ENCODE measurements at places on chromosomes 2 and 18.

DNA sequence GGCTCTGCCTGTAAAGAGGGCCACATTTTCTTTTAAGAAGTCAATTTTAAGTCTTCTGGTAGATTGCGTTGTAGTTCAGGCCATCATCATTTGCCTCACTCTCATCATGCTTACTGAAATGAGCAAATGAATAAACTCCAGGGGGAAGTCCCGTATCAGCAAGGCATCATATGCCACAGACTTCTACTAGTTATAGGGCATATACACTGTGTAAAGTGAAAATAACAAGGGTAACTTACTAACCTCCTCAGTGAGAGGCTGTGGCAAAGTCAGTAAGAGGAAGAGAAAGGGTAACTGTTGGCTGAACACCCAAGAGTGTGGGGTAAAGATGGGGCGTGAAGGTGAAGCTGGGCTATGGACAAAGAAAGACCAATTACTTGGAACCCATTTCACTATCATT, 456.2 kb downstream of the SPAG16 start:
- no peak for DNase-seq

DNA sequence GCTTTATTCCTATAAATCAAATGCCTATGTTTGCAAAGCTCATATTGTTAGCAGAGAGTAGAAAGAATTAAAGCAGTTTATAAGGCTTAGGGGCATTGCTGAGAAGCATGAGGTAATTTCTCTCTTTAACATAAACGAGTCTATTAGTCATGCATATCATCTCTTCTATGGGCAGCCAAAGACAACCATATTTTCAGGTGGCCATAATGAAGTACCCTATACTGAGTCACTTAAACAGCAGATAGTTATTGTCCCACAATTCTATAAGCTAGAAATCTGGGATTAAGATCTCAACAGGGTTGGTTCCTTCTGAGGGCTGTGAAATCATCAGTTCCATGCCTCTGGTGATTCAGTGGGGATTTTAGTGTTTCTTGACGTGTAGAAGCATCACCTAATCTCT, 277.5 kb downstream of the NR4A2 start:
- DNase-seq: no peak

- no peak for DNase-seq
These were observed 24.8 kb downstream of the DDX1 start for GRCh38 chr2:15616429-15616828.

GRCh38 chr18:61432590-61432989, 99.4 kb downstream of the CDH20 start:
- DNase-seq: no peak

DNA sequence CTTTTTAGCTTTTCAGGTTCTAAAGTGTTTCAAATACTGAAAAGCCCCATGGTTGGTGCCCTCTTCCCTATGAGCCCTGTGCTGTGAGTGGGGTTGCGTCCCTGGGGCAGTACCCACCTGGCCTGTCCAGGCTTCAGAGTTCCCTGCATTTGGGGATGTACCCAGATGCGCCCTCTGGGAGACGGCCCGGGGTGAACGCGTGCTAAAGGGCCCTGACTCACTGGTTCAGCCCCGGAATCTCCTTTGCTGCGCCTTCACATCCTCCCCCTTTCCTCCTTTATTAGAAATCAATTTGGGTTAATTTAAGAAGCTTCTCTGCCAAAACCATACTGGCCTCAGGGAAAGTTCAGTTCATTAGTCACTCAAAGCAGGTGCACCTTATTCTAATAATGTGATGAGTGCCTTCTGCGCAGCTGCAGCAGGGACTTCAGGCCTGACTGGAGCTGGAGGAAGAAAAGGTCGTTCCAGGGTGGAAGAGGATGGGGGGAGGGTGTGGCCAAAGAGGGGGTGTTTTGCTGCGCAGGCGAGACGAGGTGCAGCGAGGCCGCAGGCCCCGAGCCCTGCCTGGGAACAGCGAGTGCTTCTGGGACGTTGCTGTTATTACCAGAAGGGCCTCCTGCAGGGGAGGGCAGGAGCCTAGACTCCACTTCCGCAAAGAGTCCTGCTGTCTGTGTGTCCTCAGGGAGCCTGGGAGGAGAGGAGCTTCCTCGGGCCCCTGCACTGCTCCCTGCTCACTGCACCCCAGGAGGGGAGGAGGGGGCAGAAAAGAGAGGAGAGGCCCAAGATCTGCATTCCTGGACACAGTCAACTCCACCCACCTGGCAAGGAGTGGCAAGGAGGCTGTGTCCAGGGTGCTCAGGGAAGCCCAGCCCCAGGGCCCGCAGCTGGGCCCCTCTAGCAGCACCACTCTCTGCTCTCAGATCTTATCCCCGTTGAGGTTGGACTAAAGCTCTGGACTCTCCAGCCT, 223.2 kb upstream of the PXDN start:
- DNase-seq: no peak

GRCh38 chr2:235990344-235990743, 177.8 kb downstream of the GBX2 start:
- DNase-seq: no peak

DNA sequence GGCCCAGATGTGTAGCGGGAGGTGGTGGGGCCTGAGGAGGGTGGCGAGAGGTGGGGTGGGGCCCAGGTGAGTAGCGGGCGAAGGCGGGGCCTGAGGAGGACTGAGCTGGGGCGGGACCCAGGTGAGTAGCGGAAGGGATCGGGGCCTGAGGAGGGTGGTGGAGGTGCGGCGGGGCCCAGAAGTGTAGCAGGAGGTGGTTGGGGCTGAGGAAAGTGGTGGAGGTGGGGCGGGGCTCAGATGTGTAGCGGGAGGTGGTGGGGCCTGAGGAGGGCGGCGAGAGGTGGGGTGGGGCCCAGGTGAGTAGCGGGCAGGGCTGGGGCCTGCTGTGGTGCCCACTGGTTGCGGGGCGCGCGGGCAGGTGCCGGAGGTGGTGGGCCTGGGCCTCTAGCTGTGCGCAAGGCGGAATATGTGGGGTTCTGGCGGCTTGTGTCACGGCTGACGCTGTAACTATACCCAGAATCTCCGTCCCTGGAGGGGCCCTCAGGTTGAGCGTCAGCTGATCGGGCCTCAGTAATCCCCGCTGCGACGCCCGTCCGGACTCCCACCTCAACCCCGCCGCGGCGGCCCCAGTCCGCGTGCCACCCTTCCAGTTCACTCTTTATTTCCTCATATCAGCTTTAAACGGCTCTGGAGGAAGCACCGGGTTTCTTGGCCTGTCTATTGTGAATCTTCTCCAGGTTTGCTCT, 866 bp upstream of the SF3B6 start:
- DNase-seq: no peak
